ENCODE measurements at places on chromosomes 13 and 19.

- no peak for DNase-seq
These were observed 308.4 kb downstream of the SHISA2 start for GRCh38 chr13:25743421-25743820.

GRCh38 chr13:45538382-45538781 is 73.6 kb downstream of the COG3 start:
- no peak for DNase-seq

DNA sequence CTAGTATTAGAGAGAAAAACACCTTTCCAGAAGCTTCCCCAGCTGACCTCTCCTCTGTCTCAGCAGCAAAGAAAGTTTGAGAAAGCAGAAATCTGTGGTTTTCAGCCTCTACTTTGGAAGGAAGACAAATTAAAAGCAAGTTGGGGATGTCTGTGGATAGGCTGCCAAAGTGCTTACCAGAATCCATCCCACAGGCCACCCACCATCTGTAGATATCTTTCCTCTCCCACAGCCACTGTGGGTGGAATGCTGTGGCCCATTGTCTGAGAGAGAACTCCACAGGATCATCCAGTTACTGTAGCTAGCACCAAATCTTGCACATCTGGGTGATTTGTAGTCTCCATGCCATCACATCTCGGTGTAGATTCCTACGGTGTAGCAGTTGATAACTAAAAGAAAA is 133.5 kb downstream of the DNAJC15 start:
- DNase-seq = no peak

GRCh38 chr19:34359140-34359953 is 5.6 kb upstream of the GPI start:
- DNase-seq = peak; percentile 95

DNA sequence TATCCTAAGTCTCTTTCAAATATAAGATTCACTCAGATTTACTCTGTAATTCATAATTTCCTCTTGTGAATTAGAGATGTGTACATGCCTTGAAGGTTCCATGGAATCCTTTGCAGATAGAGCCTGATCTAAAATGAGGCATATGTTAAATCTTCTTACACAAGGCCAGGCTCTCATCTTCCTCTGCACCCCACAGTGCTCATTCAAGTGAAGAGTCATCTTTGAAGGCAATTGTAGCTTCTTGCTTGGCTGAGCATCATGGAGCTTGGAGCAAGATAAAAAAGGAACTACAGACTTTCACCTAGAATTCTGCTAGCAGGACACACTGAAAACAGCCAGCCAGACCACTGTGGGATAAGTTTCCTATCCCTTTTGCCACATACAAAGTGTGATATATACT is 566.4 kb downstream of the PCDH9 start:
- no peak for DNase-seq

GRCh38 chr13:59201841-59202240 is 961.9 kb downstream of the DIAPH3 start:
- DNase-seq = no peak

GRCh38 chr13:113327766-113328471 is 30.9 kb downstream of the LAMP1 start:
- DNase-seq = peak; percentile 50

DNA sequence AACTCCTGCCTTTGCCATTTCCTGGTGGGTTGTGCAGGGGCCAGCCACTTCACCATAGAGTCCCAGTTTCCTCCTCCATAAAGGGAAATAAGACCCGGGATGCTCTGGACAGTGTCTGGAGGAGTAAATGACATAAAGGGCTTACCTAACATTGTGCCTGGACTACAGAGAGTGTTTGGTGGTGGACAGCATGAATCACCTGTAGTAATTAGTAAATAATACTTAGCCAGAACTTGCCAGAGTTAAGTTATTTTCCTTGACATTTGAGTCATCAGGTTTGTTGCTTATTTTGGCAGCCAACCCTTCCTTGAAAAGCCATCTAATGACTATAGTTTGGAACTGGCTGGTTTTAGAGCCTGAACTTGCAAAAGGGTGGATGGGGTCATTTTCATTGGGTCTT is 159.2 kb downstream of the SLC7A1 start:
- DNase-seq = no peak

Measured in D721Med (cell line).